ENCODE measurements at places on chromosomes 13 and 19.

DNA sequence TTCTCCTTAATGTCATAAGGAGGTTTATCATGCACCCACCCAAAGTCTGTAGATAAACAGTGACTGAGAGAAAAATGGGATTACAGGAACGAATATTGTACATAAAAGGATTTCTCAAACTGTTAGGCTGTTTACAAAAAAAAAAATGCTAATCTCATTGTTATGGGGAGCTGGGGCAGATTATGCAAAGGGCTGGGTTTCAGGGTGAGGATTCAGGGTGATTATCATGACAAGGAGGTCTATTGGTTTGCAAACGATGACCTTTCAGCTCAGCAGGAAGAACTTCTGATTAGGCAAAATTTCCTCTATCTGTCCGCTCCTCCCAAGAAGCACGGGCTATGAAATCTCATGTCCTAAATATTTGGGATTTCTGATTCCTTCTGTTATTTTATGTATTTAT is 41.4 kb downstream of the NLRP12 start:
- no peak for DNase-seq

DNA sequence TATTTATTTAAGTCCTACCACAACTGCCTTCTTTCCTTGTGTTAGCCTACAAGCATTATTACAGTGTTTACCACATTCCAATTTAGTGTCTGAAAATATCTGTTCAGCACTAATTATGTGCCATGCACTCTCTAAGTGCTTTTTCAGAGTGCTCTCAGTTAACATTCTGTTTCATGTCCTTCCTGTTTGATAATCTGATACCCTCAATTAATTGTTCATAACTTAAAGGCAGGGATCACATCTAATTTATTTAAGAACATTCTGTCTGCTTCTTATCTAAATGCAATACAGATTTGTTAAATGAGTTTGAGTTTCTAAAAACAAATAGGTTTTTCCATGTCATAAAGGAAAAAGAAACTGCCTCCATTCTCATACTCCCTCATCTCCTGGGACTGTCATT is 649.6 kb upstream of the ATXN8OS start:
- DNase-seq: no peak

DNA sequence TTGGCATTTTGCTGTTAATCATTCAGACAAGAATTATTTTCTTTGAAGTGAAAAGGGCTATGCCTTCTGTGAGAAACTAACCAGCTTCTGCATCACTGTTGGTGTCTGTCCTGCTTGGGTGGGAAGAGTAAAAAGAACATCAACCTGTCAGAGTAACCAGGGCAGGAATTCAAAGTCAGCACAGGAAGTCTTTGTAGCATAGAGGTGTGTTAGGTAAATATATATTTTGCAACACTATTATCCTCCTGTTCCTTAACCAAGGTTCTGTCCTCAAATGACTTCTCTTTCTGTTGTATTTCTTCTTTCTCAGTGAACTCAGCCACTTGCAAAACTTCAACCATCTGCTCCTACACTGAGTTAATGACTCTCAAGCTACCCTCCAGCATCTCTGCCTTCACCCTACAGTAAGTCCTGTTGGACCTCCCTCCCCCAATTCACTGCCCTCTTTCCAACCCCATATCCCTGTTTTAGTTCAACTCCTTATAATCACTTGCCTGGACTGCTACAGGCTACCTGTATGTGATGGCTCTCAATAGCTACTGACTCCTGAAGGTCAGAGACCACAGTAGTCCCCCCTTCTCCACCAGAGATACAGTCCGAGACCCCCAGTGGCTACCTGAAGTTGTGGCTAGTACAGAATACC is 49.9 kb downstream of the SMAD9 start:
- no peak for DNase-seq

DNA sequence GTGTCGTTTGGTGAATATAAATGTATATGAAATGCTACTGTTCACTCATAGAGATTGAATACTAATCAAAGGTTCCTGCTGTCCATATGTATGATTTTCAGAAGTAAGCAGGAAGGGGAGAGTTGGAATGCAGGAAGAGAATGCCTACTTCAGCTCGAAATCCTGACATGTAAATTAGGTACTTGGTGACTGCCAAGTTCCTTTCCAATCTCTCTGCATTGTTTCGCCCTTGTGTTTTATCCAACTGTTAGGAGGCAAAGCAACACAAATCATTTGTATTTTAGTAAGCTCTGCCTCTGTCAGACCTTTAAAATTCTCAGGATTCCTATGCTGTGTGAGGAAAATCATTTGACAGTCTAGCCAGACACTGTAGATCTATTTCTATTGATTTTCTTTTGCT is 9.0 kb downstream of the STARD13 start:
- DNase-seq: peak; percentile 79

- DNase-seq: no peak
Measured at GRCh38 chr19:29939628-29940027, 2.4 kb upstream of the URI1 start.

- DNase-seq: no peak
Measured at GRCh38 chr13:113120300-113121182, 2.1 kb upstream of the F10 start.

GRCh38 chr19:43311706-43312105 is 41.8 kb upstream of the CD177 start:
- DNase-seq: no peak

- DNase-seq: no peak
Measured at GRCh38 chr19:33405254-33405552, 31.7 kb downstream of the CEBPG start.

GRCh38 chr13:101218484-101218883 is 197.8 kb downstream of the NALCN start:
- no peak for DNase-seq

DNA sequence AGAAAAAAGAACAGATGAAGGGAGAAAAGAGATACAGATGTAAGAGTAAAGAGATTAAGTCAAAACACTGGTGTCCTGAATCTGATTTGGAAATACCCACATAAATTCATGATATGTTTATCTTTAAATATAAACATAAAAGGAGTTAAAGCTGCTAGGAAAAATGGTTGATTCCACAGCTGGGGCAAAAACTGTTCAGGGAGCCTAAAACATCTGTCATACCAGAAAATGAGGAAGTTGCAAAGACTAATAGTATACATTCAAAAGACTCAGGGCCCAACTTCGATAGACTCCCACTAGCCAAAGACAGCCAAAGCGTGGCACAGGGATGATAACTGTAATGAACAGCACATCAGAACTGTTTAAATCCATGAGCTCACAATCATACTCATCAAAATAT is 62.0 kb downstream of the ABCC4 start:
- DNase-seq: no peak

DNA sequence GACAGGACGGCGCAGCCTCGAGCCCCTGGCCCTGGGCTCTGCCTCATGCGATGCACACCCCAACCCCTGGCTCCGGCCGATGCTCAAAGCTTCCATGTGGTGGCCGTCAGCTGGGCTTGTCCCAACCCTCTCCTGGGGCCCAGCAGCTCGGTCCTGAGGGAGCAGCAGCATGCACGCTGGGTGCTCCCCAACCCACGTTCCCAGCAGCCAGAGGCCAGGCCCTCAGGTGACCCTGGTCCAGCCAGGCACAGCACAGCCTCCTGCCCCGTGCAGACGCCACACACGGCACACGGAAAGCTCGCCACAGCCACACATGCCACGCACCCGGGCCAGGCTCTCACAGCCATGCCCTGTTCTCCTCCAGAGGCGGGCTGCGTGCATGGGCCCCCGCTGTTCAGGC is 60.7 kb downstream of the IER2 start:
- DNase-seq: no peak

DNA sequence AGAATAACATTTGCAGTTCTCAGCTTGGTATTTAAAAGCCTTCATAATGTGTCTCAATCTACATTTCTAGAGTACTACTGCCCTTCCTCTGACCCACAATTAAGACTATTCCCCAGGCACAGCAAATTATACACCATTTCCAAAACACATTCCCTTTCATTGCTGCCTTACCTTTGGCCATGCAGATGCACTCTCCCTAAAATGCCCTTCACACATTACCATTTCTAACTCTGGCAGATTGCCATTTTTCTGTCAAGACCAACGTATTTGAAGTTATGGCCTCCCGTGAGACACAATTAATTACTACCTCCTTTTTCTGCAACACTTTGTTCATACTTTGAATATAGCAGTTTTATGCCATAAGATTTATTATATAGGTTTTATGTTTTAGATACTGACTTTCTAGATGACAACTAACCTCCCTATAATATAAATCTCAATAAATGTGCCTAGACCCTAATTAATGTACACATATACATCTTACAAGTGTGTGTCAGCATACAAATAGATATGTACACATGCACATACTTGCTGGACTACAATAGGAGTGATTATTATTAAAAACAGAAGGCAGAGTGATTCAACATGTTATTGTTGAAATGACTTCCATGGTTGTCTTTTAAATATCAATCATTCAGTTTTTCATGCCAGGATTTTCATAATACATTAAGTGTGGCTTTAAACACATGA is 2902.5 kb downstream of the PCDH9 start:
- DNase-seq: peak; percentile 17

DNA sequence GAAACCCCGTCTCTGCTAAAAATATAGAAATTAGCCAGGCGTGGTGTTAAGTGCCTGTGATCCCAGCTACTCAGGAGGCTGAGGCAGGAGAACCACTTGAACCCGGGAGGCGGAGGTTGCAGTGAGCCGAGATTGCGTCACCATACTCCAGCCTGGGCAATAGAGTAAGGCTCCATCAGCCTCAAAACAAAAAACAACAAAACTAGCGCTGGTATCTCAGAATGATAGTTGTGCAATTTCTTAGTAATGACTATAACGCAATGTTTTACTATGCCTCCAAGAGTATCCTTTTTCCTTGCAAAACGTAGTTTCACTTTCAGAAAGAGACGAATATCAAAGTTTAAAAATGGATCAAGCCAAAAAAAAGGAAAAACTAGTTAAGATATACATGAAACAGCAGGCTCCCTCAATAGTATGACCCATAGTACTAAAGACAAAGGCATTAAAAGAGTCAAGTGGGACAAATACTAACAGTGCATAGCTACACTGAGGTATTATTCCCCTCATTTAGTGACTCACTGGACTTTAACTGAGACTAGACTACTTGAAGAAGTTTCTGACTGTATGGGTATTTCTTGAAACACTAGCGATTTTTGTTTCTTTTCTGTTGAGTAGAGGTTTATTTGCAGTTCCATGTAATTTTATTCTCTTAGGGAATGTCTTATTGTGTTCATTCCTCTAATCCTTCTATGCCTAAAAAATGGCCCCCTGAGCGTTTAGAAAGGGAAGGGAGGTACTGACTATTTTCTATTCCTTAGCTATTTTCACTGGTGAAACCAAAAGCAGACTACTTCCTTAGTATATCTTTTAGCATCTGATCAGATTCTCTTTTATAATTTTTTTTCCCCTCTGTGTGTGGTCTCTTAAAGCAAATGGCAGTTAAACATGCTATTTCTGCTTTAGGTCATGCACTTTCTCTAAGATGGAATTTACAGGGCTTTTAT is 10.4 kb upstream of the ITM2B start:
- no peak for DNase-seq

GRCh38 chr19:30966486-30966885 is 382.8 kb downstream of the TSHZ3 start:
- DNase-seq: no peak

- no peak for DNase-seq
Measured at GRCh38 chr13:33550885-33551284, 265.3 kb upstream of the STARD13 start.

DNA sequence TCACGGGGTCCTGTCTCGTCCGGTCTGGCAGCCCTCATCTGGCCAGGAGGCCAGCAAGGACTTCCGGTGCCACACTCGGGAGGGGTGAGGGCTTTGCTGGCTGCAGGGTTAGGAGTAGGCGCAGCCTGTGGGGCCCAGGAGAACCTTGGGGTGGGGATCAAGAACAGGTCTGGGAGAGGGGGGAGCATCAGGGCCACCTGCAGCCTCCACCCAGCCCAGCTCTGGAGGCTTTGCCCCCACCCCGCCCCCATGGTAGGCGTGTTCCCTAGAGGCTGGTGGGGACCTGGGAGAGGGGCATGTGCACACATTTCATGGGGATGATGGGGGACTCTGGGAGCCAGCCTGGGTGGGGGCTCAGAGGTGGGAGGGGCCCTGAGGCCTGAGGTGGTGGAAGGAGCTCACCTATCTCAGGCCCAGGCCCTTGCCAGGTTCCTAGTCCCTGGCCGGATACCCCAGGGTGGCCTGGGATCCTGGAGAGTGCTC is 23.3 kb downstream of the WTIP start:
- DNase-seq: no peak

- no peak for DNase-seq
Measured at GRCh38 chr13:76969488-76970365, 21.4 kb downstream of the ACOD1 start.

GRCh38 chr13:52936806-52937205 is 88.4 kb upstream of the PCDH8 start:
- no peak for DNase-seq

- peak; percentile 92 for DNase-seq
Measured at GRCh38 chr13:60572003-60572798, 175.2 kb downstream of the TDRD3 start.

- DNase-seq: no peak
Measured at GRCh38 chr13:24146961-24147569, 13.5 kb upstream of the SPATA13 start.

Measured in A673 (cell line).